ENCODE measurements at places on chromosomes 2 and 18.

- DNase-seq, result no peak
Observed at GRCh38 chr2:127012868-127013267, 94.1 kb downstream of the BIN1 start.

GRCh38 chr18:6327895-6328620 lies 86.7 kb downstream of the L3MBTL4 start:
- no peak for DNase-seq

GRCh38 chr2:203126996-203127395 lies 111.8 kb upstream of the CYP20A1 start:
- DNase-seq, result peak; percentile 16

DNA sequence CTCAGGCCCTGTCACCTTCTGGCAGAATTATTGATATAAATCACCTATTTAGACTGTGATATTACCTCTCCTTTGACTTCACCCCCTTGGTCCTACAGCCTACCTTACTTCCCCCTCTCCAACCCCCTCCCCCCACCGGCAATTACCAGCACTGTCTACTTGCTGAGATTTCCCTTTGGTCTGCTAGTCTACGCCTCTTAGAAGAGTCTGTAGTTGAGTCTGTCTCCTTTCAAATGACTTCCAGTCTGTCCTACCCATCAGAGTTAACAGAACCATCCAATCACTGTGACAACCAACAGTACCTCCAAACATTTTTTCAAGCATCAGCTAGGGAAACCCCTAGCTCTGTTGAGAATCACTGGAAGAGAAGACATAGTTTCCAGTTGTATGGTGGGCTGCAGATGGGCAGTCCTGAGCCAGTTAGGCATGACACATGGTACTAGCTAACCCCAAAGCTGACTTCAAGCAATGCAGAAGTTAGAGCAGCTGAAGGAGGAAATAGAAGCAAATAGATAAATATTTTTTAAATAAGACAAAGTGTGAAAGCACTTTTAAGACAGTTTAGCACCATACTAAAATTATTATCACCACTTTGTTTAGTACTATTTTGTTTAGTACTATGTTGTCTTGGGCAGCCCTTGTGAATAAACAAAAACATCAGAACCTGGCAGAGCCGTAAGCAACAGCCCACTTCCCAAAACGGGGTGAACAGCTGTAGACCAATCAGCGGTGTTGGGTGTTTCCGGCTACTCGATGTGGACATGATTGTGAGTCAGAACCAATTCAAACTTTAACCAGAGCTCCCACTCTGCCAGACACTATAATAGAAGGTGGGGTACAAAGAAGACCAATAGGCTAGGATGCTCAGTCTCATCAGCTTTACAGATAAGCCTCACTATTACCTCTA lies 2.7 kb upstream of the ASNSD1 start:
- peak; percentile 20 for DNase-seq

GRCh38 chr2:33437297-33437696 lies 39.2 kb upstream of the RASGRP3 start:
- peak; percentile 67 for DNase-seq

DNA sequence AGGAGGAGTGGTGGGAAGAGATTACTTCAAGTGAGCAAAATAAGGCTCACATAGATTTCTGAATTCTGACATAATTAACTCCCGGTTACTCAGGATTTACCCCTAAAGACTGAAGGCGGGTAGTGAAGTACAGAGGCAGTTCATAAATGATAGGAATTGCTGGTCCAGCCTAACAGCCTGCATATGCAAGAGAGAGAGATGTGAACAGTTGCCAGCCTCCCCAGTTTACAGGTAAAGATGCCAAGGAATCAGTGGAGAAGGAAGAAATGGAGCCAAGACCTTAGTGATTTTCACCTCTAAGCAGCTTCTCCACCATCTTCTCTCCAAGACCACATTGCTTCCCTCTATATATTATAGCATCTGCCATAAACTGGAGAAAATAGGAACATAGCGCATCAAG lies 91.8 kb upstream of the THUMPD2 start:
- no peak for DNase-seq

DNA sequence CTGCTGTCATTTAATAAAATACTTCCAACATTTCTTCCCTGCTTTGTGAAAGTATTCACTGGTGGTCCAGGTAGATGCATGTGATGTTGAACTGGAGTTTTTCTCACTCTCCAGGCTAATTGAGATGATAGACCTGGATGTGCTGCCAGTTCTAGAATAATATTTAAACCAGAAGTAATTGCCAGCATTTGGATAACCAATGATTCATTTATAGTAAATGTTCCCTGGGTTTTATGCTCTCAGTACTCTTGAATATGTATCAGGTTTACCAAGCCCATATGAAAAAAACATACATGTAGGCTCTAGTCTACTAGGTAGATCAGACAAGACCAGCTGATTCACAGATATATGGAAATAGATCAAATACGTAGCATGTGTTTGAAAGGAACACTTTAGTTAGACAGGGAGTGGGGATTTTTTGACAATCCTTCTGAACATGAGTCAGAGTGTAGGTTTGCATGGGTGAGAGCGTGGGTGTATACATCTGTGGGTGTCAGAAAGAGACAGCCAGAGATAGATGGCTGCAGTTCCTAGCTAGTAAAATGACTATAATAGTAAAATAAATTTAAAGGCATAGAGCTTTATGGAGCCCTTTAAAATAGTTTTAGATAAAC lies 115.1 kb downstream of the NAB1 start:
- DNase-seq, result no peak

DNA sequence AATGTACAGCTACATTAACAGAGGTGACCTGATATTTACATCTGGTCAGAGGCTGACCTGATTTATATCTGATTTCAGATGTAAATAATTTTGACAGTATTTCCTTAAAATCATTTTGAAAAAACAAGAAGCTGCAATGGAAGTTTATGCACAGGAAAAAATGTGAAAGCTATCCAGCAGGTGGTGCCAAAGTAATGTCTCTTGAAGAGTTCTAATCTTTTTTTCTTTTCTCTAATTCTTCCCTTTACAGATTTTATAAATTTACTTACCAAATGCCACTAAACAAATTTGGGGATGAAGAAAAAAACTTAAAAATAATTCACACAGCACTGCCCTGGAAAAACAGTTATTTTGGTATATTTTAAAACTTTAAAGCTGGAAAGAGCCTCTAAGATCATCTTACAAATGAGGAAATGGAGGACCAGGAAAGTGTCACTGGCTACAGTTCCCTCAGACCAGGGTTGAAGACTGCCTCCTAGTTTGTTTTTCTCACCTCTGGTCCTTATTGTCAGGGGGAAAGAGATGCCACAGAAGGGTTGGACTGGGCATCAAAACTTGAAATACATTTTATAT lies 16.4 kb upstream of the FBLN7 start:
- DNase-seq, result peak; percentile 33

DNA sequence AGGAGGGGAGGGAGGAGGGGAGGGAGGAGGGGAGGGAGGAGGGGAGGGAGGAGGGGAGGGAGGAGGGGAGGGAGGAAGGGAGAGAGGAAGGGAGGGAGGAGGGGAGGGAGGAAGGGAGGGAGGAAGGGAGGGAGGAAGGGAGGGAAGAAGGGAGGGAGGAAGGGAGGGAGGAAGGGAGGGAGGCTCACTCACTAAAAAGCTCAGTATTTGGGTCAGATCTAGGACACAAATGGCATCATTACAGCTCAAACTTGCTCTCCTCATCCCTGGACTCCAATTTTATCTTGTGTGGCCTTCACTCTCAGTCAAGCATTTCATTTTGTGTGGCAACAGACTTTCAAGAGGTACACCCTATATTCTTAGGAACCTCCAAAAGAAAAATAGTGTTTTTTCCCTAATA lies 435.4 kb downstream of the IRS1 start:
- DNase-seq, result no peak

DNA sequence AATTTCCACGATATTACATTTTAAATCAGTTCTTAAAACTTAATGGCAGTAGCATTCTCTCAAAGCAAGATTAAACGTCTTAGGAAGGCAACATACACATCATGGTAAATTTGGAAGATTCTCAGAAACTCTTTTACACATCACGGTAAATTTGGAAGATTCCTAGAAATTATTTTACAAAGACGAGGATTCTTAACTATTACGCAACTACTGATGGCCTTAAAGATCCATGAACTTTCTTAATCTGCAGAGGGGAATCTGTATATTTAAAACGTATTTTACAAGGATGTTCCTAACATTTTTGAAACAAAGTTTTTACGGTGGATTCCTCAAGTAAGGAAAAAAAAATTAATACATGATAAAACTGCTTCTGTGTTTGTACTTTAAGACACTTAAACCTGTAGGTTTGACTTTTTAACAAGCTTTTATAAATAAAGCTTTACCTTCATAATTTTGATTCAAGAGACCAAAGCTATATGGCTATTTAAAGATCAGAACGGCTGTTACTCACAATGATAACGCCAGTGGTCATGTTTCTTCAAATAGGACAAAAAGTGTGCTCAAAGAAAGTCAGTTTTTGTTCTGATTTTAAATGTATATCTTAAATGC lies 1.7 kb downstream of the ATF2 start:
- DNase-seq, result no peak

GRCh38 chr18:48028081-48028480 lies 97.6 kb upstream of the SMAD2 start:
- DNase-seq, result no peak

GRCh38 chr18:2848247-2849246 lies 1.7 kb downstream of the EMILIN2 start:
- no peak for DNase-seq

- DNase-seq, result no peak
Observed at GRCh38 chr2:240238786-240239185, 98.3 kb upstream of the OTOS start.

DNA sequence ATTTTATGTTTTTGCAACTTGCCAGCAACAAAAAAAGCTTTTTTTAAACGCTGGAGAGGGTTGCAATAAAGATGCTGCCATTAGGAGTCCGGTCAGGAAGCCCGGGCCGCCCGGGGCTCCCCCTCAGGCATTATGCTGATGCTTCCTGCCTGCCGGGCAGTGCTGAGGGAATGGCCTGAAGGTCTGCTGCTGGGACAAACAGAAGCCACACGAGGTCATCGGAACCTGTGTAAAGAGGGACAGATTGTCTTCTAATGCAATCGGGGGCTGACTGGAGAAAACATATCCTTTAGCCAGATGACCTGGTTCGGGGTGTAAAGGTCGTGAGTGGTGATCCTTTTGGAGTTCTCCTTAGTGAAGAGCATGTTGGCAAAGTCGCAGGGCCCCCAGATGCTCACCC lies 2.3 kb downstream of the IMPA2 start:
- DNase-seq, result no peak

DNA sequence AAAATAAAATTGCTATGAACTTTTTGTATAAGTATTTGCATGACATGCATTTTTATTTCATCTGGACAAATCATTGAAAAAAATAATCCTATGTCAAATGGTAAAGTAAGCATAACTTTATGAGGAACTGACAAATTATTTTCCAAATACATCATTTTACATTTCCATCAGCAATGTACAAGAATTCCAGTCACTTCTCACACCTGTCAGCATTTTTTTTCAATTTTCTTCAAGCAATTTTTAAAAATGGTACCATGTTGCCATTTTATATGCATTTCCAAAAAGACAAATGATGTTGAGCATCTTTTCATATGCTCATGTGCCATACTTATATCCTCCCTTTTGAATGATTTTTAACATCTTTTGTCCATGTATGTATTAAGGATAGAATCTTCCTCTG lies 961.7 kb upstream of the PIK3C3 start:
- no peak for DNase-seq

DNA sequence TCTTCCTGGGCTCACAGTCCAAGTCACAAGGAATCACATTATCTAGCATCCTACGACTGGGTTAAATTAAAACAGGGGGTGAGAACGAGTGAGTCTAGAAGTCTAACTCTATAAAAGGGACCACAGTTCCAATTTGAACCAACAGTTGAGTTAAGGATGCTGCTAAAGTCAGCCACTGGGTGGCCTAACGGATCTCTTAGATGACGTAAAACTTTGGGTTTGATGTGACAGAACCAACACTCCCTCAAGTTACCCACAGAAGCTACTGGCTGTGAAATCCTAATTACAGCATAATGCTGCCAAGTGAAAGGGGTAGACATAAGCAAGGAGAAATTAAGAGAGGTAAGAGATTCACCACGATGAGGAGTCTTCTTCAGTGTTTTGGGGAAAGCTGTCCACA lies 32.7 kb upstream of the RUFY4 start:
- DNase-seq, result no peak

GRCh38 chr2:144943986-144944385 lies 424.1 kb upstream of the ZEB2 start:
- peak; percentile 49 for DNase-seq

GRCh38 chr2:208062961-208063360 lies 37.6 kb upstream of the PLEKHM3 start:
- DNase-seq, result no peak

- DNase-seq, result no peak
Observed at GRCh38 chr18:56289381-56289780, 349.0 kb downstream of the TXNL1 start.

DNA sequence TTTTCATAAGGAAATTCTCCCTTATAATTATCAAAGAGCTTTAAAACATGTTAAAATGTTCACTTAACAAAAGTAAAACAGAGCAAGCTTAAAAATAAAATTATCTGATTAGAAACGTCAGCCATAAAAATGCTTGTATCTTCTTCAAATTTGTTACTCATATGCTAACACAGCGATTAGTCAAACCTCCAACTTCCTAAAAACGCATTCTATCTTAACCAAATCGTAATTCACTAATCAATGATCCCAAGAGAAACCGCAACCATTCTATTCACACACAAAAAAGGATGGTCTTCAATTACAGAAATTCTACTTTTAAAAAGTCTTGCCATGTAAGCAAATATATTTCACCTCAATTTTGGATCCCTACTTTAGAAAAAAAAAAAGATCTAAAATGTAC lies 1.9 kb downstream of the STK17B start:
- DNase-seq, result no peak

- no peak for DNase-seq
Observed at GRCh38 chr2:165675551-165675968, 118.5 kb downstream of the GALNT3 start.

- peak; percentile 64 for DNase-seq
Observed at GRCh38 chr2:73070643-73071359, 711 bp downstream of the SFXN5 start.

DNA sequence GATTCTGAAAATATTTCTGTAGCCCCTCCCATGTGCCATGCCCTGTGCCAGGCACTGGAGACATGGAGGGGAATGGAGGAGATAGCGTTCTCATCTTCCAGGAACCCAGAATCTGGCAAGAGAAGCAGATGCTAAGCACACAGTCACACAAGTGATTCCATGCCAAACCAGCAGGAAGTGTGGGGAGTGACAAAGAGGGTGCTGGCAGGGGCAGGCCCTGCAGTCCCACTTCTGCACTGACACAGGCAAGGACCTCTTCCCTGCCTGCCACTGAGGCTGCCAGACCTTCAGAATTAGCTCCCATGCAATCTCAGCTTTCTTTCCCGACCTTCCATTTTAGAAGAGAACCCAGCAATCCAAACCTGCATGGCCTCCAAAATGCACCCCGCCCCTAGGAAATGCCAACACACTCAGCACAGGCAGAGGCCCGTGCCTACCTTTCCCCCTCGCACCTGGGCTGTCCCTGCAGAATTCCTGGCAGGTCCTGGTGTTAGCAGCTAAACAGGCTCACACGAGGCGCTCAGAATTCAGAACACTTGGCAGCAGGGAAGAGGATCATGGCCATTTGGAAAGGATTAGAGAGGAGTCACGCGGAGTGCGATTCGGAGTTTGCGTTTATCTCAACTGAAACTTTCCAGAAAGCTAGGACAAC lies 155.3 kb downstream of the MSH2 start:
- peak; percentile 40 for DNase-seq

- DNase-seq, result peak; percentile 43
Observed at GRCh38 chr18:49460976-49461601, 644 bp upstream of the DYM start.

Measured in AG20443 (cell line).